GM12878 (cell line): ENCODE measurements at places on chromosomes 7 and 10.

DNA sequence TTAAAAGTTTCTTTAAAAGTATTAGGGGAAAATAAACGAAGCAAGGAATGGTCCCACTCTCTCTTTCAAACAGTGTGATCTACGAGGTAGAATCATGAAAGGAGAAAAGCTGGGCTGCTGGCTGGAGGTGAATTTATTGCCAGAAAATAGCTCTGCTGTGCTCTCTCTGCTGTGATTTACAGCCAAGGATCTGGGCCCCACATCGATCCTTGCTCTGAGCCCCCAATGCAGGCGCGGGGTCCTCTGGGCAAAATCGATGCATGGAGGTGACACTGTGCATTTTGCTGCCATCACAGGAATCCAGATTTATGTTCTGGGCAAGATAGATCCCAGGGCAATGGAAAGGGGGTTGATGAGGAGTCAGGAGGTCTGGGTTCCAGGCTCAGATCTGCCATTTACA, 91.0 kb upstream of the GPR26 start:
- no peak for DNase-seq

DNA sequence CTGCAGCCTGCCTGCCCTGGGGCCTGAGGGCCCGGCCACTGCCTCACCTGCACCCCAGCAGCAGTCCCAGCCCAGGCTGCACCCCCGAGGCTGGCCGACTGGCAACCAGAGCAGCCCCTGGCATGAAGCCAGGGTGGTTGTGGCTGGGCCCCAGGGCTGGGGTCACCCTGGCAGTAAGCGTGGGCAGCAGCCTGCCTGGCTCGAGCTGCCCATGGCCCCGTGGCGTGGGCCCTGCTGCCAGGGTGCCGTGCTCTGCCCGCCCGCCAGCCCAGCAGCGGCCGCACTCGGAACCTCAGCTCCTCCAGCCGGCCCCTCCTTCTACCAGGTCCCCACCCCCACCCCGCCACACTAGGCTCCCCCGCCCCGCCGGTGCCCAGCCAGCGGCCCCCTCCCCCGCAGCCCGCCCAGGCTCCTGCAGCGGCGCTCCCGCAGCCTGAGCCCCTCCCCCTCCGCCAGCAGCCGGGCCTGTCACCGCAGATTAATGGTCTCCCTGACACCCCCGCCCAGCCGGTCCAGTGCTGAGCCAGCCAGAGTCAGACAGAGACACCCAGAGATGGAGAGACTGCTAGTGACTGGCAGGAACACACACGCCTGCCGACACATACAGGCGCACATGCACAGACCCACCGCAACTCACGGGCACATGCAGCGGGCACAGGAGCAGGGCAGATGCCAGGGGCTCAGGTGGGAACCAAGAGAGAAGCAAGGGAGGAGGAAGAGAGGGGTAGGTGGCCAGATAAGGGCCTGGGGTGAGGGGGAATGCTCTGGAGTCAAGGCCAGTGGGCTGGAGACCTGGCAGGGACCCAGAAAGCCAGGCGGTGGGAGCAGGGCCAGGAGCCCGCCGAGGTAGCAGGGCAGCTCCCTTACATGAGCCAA, 22.4 kb downstream of the KCNH2 start:
- DNase-seq, result no peak

- DNase-seq, result no peak
Measured at GRCh38 chr7:108109221-108109908, 20.8 kb downstream of the LAMB4 start.

DNA sequence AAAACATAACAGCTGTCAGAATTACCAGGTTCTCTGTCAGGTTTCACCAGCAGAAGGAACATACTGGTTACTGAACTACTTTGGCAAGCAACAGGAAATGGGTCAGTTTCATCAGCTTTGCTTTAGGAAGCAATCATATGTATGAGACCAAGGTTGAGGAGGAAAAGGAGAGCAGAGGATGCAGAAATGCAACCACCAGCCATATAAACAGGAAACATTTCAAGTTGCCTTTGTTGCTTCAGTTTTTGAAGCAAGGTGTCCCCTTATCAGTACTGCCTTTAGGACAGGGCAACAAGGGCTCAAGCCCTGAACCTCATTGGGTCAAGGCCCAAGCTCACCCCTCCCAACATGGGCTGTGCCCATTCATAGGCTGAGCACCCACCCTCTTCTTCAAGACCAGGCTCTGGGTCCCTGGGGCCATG, 10.2 kb downstream of the HIPK2 start:
- DNase-seq, result peak; percentile 48

DNA sequence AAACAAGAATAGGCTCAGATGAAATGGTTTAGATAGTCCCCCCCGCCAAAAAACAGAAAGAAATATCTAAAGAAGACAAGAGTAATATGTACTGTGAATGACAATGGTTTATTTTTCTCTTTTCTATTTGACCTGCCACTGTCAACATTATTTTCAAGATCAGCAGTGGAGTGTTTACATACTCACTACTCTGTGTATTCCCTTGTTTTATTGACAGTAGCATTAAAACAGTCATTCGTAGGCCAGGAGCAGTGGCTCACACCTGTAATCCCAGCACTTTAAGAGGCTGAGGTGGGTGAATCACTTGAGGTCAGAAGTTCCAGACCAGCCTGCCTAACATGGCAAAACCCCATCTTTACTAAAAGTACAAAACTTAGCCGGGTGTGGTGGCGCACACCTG, 245.3 kb upstream of the SLC26A5 start:
- no peak for DNase-seq

DNA sequence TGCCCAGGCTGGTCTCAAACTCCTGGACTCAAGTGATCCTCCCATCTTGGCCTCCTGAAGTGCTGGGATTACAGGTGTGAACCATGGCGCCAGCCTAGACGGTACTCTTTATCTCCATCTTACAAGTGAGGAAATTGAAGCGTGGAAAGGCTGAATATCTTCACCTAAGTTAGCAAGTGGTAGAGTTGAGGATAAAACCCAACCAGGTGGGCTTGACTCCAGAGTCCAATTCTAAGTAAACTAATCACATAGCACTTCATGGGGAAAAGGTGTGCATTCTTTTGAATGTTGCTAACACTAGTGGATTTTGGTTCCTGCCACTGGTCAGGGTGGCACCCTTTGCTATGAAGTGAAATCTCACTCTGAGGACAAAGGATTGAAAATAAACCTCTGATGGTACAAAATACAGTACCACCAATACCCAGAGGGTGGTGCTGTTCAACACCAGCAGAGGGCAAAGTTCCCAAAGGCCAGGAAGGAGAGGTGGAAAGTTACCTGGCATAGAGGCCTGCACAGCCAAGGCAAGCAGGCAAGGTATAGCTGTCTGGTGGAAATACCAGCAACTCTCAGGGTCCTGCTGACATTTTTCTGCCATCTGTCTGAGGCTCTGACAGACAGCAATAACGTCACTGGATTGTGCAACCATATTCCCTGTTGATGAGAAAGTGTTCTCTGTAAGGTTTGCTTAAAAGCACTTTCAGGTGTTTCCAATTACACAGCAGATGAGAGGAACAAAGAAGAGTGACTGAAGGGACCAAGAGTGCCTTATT, 17.6 kb downstream of the ZDHHC16 start:
- peak; percentile 9 for DNase-seq

DNA sequence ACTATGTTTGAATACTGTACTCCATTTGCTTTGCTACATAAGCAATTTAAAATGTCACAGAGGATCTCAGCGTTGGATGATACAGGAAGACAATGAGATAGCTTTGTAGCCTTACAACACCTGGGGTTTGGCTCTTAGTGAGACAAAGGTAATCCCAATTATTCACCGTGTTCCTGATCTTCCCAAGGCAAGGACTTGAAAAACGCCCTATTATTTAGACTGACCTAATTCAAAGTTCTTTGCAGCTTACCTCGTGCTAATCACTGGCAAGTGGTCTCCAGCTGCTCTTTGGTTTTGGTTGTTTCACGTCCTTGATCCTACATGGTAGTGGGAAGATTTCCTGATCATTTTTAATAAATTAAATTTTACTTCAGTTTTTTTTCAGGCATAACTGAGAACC, 23.0 kb upstream of the C7orf33 start:
- no peak for DNase-seq

DNA sequence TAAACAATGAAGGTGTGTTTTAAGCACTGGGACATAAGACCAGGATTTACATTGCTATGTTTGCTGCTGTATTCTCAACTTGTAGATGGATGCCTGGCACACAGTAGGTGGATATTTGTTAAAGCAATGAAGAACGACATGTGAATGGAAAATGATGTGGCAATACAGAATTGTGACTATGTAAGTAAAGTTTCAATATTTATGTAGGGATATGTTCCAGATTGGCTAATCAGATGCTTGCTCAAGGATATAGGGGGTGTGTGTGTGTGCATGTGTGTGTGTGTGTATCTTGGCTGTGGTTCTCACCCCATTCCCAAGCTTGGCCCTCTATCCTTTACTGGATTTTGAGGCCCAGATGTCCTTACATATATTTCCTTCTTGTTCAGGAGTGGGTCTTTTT, 42.7 kb upstream of the LAMB1 start:
- no peak for DNase-seq

DNA sequence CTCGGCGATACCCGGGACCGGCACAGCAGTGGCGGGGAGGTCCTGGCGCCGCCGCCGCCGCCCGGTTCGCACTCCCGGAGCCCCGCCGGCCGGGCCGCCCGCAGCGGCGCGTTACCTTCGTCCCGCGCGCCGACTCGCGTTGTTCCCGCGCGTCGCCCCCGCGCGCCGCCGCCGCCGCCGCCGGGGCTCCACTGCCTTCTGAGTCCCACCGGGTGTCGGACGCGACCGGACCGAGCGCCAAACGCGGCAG, at the start of gene EZH2:
Gene EZH2 (minus strand): TSS at position 243 of the 250 bp plus-strand sequence. CDS start 36,993 bp downstream, outside the sequence.
- DNase-seq, result no peak

GRCh38 chr10:59276919-59277318, 85.4 kb downstream of the FAM13C start:
- DNase-seq, result no peak

DNA sequence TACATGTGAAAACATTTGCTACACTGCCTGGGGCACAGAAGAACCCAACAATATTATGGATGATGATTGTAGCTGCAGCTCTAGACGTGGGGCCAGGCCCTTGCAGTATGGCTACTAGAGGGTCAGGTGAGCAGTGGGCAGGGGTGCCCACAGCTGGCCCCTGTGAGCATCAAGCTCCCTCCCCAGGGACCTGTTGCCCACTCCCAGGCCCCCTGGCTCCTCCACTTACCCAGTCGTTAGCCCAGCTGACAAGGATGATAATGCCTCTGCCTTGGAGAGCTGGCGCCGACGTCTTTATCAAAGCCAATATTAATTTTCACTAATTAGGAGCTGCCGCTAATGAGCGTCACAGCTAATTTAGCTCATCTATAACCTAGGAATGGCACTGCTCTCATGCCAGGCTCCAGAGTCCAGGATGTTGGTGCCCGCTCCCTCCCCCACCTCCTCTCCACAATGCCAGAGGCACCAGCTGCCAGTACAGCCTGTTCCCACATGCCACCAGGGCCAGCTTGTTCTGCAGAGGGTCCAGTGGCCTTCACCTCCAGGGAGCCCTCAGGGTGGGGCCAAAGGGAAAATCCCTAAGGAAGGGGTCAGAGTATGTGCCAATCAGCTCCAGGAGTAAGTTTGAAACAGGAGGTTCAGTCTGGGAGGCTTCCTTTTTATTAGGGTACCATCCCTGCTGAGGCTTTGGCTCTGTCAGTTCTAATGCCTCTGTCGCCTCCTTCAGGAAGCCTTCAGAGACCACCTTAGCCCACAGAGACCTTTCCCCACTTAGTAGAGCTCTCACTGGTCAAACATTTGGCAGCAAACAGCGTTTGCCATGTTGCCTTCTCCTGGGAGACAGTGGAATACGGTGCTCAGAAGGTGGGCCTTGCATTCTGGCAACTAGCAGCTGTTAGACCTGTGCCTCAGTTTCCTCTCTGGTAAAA, 77.2 kb downstream of the CDH23 start:
- DNase-seq, result no peak

DNA sequence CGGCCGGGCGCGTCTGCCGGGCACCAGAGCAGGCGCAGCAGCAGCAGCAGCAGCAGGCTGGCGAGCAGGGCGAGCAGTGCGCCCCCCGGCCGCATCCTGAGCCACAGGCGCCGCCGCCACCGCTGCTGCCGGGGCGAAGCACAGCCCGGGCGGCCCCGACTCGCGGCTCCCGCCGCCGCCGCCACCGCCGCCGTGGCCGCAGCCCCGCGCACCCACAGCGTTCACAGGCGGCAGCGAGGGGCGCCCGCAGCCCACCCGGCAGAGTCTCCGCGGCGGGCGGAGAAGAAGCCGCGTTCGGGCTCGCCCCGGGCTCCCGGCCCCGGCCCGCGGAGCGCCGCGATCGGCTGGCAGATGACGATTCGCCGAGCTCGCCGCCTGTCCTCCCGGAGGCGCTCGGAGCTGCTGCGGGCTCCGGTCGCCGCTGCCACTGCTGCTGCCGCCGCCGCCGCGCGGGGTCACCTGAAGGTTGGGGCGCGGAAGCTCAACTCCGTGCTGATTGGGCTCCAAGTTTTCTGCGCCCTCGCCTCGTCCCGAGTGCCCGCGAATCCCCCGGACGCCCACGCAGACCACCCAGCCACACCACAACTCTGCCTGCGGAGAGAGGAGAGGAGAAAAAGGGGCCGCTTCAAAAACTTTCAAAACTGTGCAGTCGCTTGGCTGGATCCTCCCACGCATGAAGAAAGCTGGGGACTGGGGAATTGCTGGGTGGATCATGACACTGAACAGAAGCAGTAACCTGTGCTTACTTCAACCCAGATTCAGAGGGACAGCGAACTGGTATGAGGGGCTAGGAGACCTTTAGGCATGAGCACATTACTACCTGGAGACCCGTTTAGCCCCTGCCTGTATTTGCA, at the start of gene ST8SIA6:
Gene ST8SIA6 (minus strand): TSS at position 435 of the 854 bp plus-strand sequence. CDS start 340 bp downstream, at position 95.
- no peak for DNase-seq

GRCh38 chr10:120732067-120732466, 119.1 kb upstream of the WDR11 start:
- no peak for DNase-seq

DNA sequence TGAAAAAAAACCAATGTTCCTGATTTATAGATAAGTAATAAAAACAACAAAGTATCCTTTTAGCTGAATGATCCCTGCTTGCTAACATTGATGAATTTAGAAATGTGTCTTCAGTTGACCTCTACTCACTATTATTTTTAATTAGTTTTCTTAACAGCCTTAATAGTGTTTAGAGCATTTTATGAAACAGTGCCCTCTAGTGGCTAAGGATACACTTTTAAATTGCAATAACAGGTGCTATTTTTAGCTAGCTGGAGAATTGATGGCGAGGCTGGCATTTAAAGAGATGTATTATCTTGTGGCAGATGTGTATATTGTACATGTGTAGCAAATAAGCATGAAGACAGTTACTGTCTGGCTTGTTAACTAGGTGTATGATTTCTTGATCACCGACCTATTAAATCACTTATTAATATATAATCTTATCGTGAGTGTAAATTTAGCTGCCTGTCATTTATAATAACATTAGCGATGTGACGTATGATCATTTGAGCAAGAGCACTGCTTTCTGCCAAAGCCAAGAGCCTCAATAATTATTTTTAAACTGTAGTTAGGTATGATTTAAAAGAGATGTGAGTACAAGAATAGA, 451.9 kb downstream of the DPP6 start:
- DNase-seq, result no peak

DNA sequence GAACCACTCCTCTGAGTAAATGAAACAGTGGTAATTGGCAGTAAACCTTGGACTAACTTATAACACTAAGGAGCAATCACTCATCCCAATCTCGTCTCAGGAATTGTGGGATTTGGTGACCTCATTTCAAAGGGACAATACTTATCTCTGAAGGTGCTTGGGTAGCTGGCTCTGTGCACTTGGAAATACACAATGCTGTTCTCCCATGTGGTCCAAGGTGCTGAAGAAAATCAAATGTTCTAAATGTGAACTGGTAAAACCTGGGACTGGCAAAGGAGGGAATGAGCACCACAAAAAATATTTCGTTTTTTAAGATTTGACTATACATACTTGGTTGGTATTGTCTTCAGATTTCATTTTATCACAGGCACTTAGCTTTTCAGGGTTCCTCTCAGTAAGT, 1193.0 kb downstream of the SORCS1 start:
- DNase-seq, result no peak
